Skin of body (tissue), 3 donors: ENCODE measurements at places on chromosomes 12 and 14. TPM values are rescaled to one million over a fixed set of nuclear protein-coding genes. Genes with fewer than 3 reads are reported as not detected.

GRCh38 chr14:90610346-90611040 is 205.7 kb downstream of the TTC7B start:
- DNase-seq, result no peak

GRCh38 chr12:46430340-46430948 is 57.9 kb upstream of the SLC38A2 start:
- DNase-seq, result peak; percentile 46

- DNase-seq, result no peak
Measured at GRCh38 chr12:54002278-54002914, 2.4 kb downstream of the HOXC9 start.

- DNase-seq, result no peak
Measured at GRCh38 chr14:67665868-67666267, 8.6 kb downstream of the VTI1B start.

DNA sequence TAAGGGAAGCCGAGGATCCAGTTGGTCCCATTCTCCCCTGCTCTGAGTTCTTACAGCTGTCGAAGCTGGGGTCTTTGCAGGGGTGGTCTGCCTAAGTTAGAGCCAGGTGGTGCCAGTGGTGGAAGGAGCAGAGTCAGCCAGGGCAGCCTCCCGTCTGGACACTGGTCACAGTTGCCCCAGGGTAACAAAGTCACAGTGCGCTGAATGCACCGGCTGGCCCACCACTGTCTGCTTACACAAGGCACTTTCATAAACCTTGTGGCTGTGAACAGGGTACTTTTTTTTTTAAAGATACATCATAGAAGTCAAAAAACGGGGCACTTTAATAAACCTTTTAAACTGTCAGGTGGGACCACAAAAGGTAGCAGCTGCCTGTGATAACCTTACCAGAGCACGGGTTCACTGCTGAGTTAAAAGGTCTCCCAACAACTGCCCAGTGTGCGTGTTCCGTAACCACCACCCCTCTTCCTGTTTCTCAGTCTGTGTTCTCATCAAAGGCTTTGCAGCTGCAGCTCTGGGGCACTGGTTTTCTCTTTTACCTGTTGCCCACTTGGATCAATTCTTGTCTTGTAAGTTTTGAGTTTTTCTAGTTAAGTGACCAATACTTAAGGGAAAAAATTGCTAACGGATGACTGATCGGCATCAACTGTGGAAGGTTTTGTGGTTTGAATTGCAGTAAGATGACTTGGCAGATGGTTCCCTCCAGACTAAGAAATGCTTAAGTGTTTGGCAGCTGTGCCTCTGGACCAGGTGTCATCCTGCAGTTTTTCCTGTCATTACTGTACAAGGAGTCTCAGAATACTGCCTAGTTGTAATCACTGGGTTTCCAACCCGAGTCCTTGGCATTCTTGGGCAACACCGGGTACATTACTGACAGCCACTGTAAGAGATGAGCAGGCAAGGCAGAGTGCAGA is 55.9 kb downstream of the DYNC1H1 start:
- no peak for DNase-seq

- no peak for DNase-seq
Measured at GRCh38 chr12:24718617-24719016, 230.3 kb downstream of the BCAT1 start.

The MSI1 gene
- total RNA-seq, result 0.99 TPM

The GNG2 gene
- 37.5 TPM for total RNA-seq

DNA sequence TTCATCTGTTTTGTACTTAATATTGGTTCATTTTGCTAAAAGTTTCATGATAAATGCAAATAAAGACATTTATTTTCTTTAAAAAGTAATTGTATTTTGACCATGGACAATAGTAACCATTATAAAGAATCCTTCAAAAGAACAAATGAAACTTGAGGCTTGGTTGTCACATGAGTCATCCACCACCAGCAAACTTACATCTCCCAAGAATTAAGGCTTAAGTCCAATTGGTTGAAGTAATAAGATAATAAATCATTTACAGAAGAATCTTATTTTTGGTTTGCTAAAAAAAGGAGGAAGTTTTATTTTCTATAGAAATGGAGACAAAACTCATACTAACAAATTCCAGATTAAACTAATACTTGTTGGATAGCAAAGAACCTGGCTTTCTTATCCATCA is 84.8 kb upstream of the KITLG start:
- no peak for DNase-seq

The SALL2 gene
- 4.9 TPM for total RNA-seq

DNA sequence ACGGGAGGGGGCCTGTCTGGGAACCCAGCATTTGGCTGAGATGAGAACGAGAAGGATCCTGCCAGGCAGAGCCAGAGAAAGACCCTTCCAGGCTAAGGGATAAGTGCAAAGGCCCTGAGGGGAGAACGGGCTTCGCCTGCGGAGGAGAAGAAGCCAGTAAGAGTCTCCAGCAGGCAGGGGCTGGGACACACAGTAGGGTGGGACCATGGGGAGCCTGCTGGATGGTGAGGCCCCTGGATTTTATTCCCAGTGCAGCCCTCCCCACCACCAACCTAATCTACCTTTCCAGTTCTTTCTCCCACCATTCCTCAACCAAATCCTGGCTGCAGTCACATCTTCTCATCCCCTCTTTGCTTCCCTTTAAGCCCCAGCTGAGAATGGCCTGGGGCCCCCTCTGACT is 12.6 kb downstream of the RAPGEF3 start:
- DNase-seq, result no peak

- no peak for DNase-seq
Measured at GRCh38 chr12:72006766-72007165, 68.1 kb downstream of the TPH2 start.

The CIT gene
- total RNA-seq, result 10.7 TPM

The CREBL2 gene
- total RNA-seq, result 26.0 TPM

DNA sequence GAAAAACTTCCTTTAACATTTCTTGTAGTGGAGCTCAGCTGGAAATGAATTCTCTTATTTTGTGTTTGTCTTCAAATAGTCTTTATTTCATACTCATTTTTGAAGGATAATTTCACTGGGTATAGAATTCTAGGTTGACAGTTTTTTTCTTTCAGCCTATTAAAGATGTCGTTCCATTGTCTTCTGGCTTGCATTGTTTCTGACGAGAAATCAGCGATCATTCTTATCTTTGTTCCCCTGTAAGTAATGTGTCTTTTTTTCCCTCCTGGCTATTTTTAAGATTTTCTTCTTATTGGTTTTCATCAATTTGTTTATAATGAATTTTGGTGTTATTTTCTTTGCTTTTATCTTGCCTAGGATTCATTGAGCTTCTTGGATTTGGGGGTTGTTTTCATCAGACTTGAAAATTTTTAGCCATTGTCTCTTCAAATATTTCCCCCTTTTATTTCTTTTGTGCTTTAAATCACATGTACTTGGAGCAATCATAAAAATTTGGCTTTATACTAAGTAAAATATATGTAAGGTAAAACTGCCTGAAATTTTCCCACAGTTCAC is 89.4 kb downstream of the UNC79 start:
- no peak for DNase-seq

DNA sequence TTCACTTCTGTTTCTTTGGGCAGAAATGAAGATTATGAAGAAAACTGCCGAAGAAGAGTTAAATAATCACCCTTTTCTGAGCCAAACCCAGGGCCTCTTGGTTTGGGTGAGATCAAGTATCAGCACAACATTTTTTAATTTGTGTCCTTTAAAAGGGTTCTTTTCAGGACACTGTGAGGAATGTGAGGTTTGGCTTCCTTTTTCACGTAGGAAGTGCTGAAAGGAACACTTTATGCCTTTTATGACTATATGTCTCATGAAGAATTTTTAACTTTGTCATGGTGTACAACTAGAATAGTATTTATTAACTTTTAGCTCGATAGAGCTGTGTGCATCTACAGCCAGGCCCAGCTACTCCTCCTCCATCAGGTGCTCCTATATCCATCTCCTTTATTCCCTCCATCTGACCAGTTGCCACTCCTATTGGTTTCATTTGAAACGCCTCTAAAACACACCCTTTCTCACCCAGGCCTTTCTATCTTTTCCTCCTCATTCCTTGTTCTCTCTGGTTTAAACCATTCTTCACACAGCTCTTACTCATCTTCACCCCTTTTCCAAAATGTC is 103.6 kb upstream of the LRIG3 start:
- DNase-seq, result no peak

GRCh38 chr12:116325336-116325664 is 47.8 kb upstream of the MED13L start:
- no peak for DNase-seq

GRCh38 chr14:29351996-29352705 is 575.5 kb downstream of the PRKD1 start:
- no peak for DNase-seq

- no peak for DNase-seq
Measured at GRCh38 chr14:35121026-35121886, 534 bp downstream of the PPP2R3C start.

The ISM2 gene
- not detected for total RNA-seq

The SPX gene
- 1.5 TPM for total RNA-seq

The PYGL gene
- 61.2 TPM for total RNA-seq

DNA sequence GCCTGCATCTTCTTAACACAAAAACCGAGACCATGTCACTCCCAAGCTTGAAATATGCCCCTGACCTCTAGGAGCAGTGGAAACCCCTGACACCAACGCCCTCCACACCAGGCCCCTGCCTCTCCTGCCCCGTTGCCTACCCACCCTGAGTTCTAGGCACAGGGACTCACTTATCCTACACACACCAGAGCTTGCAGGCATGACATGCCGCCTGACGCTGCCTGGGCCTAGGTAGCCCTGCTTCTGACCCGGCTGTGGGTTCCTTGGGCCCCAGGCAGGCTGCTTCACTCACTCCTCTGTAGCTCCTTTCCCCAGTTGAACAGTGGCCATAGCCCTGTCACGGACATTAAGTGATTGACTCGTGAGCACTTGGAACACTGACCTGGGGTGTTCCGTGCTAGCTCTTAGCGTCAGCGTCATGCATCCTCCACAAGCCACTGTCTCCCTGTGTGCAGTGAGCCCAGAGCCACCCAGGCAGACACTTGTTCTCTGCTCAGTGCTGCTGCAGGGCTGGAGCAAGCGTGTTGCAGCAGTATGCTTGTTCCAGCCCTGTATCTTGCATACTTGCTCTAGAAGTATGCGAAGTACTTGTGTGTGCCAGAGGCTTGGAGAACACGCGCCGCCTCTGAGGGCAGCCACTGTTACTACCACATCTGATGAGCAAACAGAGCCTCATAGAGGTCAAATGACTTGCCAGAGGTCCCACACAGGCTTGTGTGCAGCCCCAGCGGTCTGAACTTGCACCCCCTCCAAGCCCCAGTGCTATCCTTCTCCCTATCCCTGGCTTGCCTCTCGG is 15.6 kb downstream of the OTUB2 start:
- DNase-seq, result no peak

The TPPP2 gene
- total RNA-seq, result not detected

DNA sequence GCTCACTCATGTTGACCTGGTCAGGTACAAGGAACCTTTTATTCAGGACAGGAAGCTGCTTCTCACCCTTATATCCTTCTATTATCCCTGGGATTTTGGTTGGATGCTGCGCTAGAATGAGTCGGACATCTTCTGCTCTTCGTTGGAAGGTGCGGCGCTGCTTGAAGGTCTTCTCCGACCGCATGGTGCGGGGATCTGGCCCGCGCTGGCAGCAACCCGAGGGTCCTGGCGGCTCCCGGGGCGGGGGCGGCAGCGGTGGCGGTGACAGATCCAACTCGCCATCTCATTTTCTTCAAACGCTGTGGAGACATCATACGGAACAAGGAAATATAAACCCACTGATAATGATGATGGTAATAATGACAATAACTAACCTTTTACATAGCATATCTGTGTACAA is 126.3 kb downstream of the ATXN7L3B start:
- DNase-seq, result no peak

The DHRS4 gene
- 23.5 TPM for total RNA-seq

The HOXC11 gene
- total RNA-seq, result 2.4 TPM

- no peak for DNase-seq
Measured at GRCh38 chr14:71336489-71337192, 429.4 kb downstream of the PCNX1 start.

- no peak for DNase-seq
Measured at GRCh38 chr12:49537752-49538509, 899 bp upstream of the KCNH3 start.

GRCh38 chr12:22491034-22491433 is 53.3 kb downstream of the C2CD5 start:
- DNase-seq, result no peak

- DNase-seq, result no peak
Measured at GRCh38 chr12:52323001-52323400, 1.8 kb upstream of the KRT83 start.

The CLEC1A gene
- 2.8 TPM for total RNA-seq

- DNase-seq, result no peak
Measured at GRCh38 chr14:76212242-76212641, 60.5 kb downstream of the GPATCH2L start.

DNA sequence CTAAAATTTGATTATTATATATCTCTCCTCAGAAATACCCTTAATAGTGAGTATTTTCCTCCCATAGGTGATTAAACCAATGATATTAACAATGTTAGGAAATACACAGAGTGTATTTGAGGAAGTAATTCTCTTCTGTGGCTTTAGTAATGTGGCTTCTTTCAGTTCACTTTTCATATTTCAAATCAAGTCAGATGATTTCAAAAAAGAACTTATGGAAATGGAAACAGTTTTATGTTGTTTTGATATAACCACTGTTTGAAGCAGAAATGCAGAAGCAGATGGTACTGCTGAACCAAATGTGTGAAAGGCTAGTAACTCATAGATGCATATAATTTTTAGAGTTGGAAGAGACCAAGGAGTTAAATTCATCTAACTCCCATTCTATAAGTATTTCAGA is 1.9 kb upstream of the GPR33 start:
- no peak for DNase-seq

The FAM234B gene
- 9.0 TPM for total RNA-seq

- no peak for DNase-seq
Measured at GRCh38 chr12:106753526-106753925, 21.0 kb upstream of the RIC8B start.

The TAS2R46 gene
- 7.0 TPM for total RNA-seq
